Activated CD8-positive, alpha-beta T cell treated with anti-CD3 and anti-CD28 coated beads for 36 hours (primary cell): ENCODE measurements at places on chromosomes 16 and 17.

GRCh38 chr16:627454-628239 lies 3.1 kb upstream of the WFIKKN1 start:
- no peak for DNase-seq

GRCh38 chr17:38604479-38605403 lies 1.0 kb downstream of the SRCIN1 start:
- DNase-seq: peak; percentile 58

- no peak for DNase-seq
Observed at GRCh38 chr17:205148-205669, 23.8 kb upstream of the DOC2B start.

DNA sequence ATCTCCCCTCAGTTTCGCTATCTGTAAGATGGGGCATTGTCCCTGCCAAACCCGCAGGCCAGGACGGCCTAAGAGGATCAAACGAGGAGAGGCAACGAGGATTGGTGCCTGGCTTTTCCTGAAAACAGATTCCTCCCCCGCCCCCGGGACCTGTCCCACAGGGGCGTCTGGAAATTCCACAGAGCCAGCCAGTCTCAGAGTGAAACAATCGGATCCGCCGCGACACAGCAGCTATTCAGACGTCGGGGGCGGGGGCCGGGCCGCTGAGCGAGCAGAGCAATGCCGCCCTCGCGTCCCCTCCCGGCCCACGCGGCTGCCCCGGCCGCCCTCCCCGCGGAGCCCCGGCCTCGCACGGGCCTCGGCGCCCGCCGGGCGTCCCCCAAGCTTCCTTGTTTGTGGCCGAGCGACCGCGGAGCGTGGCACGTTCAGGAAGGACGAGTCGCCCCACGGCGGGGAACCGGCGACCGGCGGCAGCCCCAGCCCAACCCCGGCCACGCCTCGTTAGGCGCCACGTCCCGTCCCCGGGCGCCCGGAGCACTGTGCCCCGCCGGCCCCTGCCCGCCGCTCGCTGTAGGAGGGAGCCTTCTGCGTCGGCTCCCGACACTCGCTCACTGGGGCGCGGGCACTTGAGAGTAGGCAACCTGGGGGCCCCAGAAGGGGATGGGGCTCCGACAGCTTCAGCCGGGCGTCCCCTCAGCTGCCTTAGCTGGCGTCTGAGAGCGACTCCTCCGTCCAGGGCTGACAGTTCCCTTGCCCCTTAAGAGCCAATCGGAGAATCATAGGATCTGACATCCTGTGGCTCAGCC lies 29.6 kb upstream of the PHOSPHO1 start:
- peak; percentile 69 for DNase-seq

DNA sequence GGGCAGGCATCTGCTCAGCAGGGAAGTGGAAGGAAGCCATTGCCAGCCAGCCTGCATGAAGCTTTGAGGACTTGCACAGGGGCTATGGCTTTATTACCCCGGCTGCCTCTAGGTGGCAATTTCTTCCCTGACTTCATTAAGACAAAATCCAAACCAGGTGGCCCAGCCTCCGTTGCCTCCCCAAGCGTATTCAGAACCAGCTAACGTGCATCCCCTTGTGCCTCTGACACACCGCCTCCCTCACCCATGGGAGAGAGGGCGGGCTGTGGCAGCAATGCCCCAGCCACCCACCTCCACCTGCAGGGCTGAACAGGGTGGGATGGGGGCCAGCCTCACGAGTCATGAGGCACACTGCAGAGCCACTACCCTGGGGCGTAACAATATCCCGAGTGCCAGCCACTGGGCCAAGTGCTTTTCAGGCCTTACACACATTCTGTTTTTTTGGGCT lies 6.8 kb downstream of the KIFC3 start:
- DNase-seq: peak; percentile 61

- no peak for DNase-seq
Observed at GRCh38 chr17:68522266-68522665, 10.0 kb downstream of the PRKAR1A start.

- no peak for DNase-seq
Observed at GRCh38 chr16:64870859-64871258, 251.0 kb downstream of the CDH11 start.

DNA sequence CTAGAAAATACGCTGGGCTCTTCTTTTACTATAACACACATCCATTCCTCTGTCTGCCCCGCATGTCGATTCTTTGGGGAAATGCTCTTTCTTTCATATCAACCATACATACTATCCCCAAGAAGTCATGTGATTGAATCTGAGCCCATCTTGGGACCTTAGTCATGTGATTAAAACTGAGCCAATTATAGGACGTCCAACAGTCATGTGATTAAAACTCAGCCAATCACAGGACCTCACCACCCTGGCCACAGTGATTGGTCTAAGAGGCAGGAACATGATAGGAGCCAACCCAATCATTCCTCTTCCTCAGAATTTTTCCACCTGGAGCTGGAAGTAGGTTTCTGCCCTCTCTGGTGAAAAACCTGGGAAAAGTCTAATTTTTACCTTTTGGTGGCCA lies 78.8 kb downstream of the TMEM114 start:
- DNase-seq: no peak

- no peak for DNase-seq
Observed at GRCh38 chr16:55240888-55241287, 83.1 kb upstream of the IRX6 start.

GRCh38 chr17:74532115-74532514 lies 840 bp upstream of the CD300LB start:
- peak; percentile 9 for DNase-seq

DNA sequence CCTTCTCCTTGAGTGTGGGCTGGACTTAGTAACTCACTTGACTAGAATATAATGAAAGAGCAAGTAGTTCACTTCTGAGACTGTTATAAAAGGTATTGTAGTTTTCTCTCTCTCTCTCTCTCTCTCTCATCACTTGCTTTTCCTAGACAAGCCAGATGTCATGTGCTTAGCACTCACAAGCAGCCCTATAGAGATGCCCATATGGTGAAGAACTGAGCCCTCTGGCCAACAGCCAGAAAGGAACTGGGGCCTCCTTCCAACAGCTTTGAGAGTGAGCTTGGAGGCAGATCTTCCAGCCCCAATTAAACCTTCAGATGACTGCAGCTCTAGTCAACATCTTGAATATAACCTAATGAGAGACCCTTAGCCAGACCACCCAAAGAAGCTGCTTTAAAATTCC lies 440.5 kb downstream of the GRIN2A start:
- no peak for DNase-seq

DNA sequence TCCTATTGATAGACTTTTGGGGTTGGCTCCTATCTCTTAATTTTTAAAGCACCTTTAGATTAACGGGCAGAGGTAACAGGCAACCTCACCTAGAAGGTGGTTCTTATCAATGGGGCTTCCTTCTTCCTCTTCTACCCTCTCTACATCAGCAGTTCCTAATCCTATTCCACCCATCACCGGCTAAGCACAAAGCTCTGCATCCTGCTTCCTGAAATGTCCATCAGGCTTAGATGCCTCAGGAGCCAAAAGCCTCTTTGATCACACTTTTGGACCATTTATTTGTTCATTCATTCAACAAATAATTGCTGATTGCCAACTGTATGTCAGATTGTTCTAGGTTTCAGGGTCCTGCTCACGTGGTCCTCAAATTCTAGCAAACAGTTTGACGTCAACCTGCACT lies 586.0 kb downstream of the TOX3 start:
- DNase-seq: no peak

- DNase-seq: no peak
Observed at GRCh38 chr16:19582050-19582831, 26.7 kb downstream of the VPS35L start.

- no peak for DNase-seq
Observed at GRCh38 chr16:77677129-77677528, 45.2 kb upstream of the NUDT7 start.

- no peak for DNase-seq
Observed at GRCh38 chr17:80916246-80916645, 75.4 kb upstream of the CHMP6 start.

DNA sequence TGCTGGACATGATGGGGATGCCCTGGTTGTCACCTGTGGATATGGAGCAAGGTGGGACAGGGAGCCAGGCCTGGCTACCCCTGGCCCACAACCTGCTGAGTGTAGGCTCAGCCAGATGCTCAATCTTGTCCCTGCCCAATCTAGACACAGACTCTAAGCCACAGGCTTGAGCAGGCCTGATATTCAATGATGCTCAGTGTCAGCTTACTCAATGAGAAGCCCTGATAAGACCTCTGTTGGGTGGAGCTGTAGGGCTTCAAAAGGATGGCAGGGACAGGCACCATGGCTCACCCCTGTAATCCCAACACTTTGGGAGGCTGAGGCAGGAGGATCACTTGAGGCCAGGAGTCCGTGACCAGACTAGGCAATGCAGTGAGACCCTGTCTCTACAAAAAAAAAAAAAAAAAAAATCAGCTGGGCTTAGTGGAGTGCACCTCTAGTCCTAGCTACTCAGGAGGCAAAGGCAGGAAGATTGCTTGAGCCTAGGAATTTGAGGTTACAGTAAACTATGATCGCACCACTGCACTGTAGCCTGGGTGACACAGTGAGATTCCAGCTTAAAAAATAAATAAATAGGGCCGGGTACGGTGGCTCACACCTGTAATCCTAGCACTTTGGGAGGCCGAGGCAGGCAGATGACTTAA lies 3.4 kb downstream of the LCAT start:
- no peak for DNase-seq

DNA sequence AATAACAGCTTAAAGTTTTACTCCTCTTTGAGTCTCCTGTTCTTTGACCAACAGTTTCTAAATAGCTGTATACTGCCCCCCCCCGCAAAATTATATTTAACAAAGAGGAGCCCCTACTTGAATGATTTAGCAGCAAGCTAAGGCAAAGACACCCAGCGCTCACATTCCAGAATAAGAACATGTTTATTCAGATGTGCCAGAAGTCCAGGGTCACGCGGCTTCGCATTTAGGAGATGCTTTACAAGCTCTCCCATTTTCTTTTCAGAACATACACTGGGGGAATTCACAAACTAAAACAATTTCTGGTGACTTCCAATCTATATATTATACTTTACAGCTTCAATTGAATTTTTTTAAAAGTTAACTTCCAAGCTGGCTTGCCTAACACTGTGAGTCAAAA lies 5.3 kb downstream of the PLD6 start:
- no peak for DNase-seq

DNA sequence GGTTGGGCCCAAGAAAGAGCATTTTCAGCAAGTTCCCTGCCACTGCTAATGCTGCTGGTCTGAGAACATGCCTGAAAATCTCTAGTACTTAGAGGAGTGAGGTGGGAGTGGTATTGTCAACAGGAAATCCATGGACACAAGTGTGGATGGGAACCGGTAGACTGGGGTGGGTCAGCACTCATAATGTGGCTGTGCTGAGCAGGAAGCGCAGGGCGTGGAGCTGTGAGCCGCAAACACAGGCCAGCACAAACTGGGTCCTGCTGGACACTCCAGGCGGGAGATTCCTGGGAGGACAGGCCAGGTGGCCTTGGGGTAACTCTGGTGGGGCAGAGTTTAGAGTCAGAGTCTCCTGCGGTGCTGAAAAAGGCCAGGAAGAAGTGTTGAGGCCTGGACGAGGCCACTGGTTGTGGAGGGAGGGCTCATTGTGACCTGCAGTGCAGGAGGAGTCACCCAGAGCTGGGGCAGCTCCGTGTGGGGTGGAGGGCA lies 62.6 kb downstream of the BANP start:
- DNase-seq: no peak

- no peak for DNase-seq
Observed at GRCh38 chr17:19717031-19717360, 612 bp upstream of the SLC47A2 start.

DNA sequence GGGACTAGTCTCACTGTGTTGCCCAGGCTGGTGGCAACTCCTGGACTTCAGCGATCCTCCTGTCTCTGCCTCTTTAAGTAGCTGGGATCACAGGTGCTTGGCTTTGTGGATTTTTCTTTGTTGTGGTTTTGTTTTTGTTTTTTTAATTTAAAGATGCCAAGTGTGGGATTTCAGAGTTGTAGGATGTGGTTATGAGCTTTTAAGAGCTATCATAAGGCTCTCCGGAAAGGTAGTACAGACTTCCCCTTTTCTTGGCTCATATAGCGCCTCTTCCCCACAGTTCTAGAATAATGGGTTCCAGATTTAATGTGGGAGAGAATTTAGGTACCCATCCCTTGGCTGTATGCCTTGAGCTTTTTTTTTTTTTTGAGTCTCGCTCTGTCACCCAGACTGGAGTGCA lies 17.1 kb downstream of the AKAP1 start:
- DNase-seq: no peak

GRCh38 chr17:48639136-48639535 lies 13.0 kb upstream of the HOXB9 start:
- no peak for DNase-seq

DNA sequence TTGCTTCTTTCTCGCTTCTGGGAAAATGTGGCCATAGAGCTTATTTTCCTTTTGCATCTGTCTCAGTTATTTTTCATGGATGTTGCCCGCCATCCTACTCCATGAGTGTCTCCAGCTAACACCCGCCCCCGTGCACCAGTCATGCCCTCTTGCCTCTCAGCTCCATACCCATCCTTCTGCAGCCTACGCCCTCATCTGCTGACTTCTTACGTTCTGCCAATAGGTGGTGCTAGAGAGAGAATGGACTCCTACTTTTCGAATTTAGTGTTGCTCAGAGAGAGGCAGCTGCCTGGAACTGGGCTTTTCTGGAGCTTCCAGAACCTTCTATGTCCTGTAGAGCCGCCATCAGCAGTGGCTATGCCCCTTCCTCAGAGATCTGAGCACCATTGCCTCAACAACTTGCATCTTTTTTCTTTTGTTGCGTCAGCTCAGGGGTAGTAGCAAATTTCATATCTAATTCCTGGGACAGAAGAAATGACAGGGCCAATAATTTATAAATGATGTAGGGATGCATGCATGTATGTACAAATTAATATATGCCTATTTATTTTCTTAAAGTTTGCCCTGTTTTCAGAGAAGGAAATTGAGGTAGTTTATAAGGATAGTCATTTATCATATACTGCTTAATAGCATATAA lies 119.7 kb upstream of the MYOCD start:
- DNase-seq: peak; percentile 18

DNA sequence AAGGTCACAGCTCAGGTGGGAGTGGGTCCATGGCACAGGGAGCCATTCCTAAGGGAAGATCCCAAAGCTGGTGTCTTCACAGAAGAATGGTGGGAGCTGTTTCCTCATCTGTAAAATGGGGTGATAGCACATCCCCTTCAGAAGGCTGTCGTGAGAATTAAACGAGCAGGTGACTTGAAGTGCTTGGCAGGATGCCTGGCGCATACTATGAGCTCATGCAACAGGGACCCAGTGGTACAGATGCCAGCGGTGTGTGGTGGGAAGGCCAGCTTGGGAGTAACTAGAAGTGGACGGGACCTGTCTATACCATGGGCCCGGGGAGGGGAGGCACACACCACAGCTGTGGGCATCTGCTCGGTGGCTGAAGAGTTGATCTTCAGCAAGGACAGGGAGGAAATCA lies 189.3 kb upstream of the TNRC6C start:
- no peak for DNase-seq

GRCh38 chr17:70208825-70209555 lies 39.7 kb downstream of the KCNJ2 start:
- no peak for DNase-seq
